ENCODE measurements at places on chromosomes 7 and 10. TPM values are rescaled to one million over a fixed set of nuclear protein-coding genes. Genes with fewer than 3 reads are reported as not detected.

The YAE1 gene
- 60.3 TPM for total RNA-seq

The CABCOCO1 gene
- 2.5 TPM for total RNA-seq

The INHBA gene
- 8.8 TPM for total RNA-seq

The HOXA10 gene
- total RNA-seq = not detected

The MMD2 gene
- total RNA-seq = 5.7 TPM

The KEL gene
- 5.1 TPM for total RNA-seq

The GHRHR gene
- total RNA-seq = not detected

The OR9A2 gene
- not detected for total RNA-seq

The THSD7A gene
- 46.4 TPM for total RNA-seq

The CAPZA2 gene
- total RNA-seq = 164 TPM

The SEMA4G gene
- 6.6 TPM for total RNA-seq

The ST8SIA6 gene
- 4.4 TPM for total RNA-seq

The BUB3 gene
- 130 TPM for total RNA-seq

The TFR2 gene
- total RNA-seq = 6.2 TPM

The CYP2C19 gene
- total RNA-seq = not detected

The SPAG6 gene
- total RNA-seq = 0.77 TPM

The LRMDA gene
- 14.8 TPM for total RNA-seq

The ZNF736 gene
- total RNA-seq = 66.8 TPM

The CHN2 gene
- 62.5 TPM for total RNA-seq

The PLXNA4 gene
- total RNA-seq = 17.5 TPM

The TMEM236 gene
- 0.44 TPM for total RNA-seq

The SEC24C gene
- total RNA-seq = 60.9 TPM

The CALHM3 gene
- not detected for total RNA-seq

The LRRC18 gene
- total RNA-seq = not detected

The H2BK1 gene
- total RNA-seq = not detected

The ZNF783 gene
- total RNA-seq = 18.6 TPM

The NME8 gene
- not detected for total RNA-seq

The SORCS3 gene
- total RNA-seq = 3.6 TPM

The SPDYE6 gene
- not detected for total RNA-seq

The NUTM2B gene
- 0.66 TPM for total RNA-seq

The C10orf62 gene
- not detected for total RNA-seq

The VPS26A gene
- total RNA-seq = 58.4 TPM

The TYW1 gene
- 28.1 TPM for total RNA-seq

The CALCR gene
- 0.38 TPM for total RNA-seq

The ZNRF2 gene
- total RNA-seq = 35.3 TPM

The GBX1 gene
- total RNA-seq = not detected

The SPACDR gene
- not detected for total RNA-seq

The SLC25A13 gene
- 57.5 TPM for total RNA-seq

The UPK3BL2 gene
- 64.4 TPM for total RNA-seq

The NACAD gene
- total RNA-seq = 8.9 TPM

The NAT16 gene
- total RNA-seq = 0.82 TPM

The SAP25 gene
- not detected for total RNA-seq

The GPR15LG gene
- total RNA-seq = not detected

The PLAC9 gene
- 43.8 TPM for total RNA-seq

The PTPRN2 gene
- total RNA-seq = 13.2 TPM

The ZNF438 gene
- total RNA-seq = 11.3 TPM

The AKR1C8 gene
- total RNA-seq = 0.27 TPM

The MYL10 gene
- total RNA-seq = 3.8 TPM
